ENCODE measurements at places on chromosomes 6 and 20.

DNA sequence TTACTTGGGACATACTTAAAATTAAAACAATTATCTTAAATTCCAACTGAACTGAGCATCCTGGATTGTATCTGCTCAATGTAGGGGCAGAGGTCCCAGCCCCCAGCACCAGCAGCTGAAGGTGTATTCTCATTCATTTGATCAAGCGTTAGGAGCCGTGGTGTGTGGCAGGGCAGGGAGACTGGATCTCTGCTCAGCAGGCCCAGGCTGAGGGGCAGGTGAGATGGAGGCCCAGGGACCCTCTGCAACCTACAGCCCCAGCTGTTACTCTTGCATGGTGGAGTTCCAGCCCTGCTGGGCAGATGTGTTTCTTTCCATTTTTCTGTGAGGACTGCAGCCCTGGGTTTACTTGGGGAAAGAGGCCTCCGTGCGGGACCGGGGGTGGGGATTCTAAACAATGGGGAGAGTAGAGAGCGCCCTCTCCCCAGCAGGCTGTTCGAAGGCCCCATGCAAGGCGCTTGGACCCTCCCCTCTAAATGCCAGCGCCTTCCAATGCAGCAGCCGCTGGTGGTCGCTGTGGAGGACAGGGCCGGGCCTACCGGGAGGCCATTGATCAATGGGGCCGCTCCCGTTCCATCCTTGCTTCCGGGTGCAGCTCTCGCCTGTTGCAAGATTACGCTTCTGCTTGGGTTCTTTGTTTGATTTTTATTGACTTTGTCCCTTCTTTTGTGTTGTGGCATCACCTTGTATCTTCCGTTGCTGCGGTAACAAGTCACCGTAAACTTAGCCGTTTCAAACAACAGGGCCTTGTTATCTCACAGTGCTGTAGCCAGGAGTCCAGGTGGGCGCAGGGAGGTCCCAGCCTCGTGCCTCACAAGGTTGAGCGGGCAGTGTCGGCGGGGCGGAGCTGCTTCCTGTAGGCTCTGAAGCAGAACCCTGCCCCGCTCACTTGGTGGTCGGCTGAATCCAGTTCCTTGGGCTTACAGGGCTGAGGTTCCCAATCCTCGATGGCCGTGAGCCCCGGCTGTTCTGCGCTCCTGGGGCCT is 134.8 kb upstream of the PHACTR3 start:
- no peak for DNase-seq

- DNase-seq, result no peak
Observed at GRCh38 chr6:165678429-165678828, 15.4 kb upstream of the PDE10A start.

- no peak for DNase-seq
Observed at GRCh38 chr6:15183979-15184378, 61.9 kb upstream of the JARID2 start.

- no peak for DNase-seq
Observed at GRCh38 chr20:32450484-32451061, 92.4 kb downstream of the ASXL1 start.

DNA sequence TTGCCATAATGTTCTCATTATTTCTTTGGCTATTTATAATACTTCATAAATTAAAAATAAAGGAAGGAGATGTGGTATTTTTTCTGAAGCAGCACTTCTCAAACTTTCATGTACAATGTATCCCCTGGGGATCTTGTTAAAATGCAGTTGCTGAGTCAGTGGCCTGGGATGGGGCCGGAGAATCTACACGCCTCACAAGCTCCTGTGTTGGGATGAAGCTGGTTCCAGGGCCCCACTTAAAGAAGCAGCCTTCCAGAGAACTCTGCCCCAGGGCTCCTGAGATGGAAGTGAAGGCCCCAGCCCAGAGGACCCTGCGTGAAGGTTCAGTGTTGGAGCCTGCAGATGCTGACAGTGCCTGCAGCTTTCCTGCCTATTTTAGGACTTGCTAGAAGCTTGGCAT is 40.1 kb upstream of the SLC23A2 start:
- DNase-seq, result no peak

DNA sequence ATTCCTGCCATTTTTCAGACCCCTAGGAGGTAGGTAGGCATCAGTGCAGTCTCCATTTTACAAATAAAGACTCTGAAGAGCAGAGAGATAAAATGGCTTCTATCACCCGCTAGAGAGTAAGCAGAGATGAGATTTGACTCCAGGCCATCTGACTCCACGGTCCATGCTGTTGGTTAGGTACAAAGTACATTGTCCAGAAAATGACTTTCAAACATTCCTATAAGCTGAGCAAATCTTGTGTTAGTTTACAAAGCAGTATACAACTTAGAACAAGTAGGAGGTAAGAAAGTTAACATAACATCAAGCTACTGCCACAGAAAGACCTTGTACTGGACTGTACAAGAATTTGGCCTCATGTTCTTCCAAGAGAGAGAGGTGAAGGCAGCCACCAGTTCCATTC is 14.9 kb downstream of the BTN1A1 start:
- peak; percentile 67 for DNase-seq

DNA sequence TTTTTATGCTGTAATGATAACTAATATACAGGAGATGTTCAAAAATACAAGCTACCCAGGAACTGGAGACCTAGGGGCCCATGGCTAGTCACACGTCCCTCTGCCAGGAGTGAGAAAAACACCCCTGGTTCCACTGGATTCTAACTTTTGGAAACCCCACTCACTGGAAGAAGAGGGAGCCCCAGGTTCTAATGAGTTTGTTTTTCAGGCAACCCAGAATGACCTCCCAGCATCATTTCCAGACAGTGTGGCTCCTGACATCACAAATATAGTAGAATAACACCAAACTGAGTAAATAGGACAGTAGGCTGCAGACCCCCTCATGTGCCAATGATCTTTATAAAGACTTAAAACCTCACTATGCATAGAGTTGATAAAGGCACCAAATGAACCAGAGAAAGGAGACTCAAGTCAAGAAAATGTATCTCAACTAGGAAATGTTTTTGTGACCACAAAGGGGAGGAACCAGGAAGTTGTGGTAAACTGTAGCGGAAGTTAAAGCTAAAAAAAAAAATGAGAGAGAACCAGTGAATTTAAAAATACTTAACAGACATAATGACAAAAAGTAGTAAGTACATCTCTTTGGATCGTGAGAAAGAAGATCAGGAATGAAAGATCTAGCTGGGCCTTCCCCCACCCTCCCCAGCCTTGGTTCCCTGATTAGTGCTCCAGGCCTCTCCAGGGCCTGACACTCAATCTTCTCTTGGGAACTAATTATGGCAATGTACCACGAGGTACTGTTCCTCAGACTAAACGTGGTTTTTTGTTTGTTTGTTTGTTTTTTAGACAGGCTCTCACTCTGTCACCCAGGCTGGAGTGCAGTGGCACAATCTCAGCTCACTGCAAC is 19.8 kb downstream of the HLA-E start:
- peak; percentile 66 for DNase-seq

- no peak for DNase-seq
Observed at GRCh38 chr6:162712694-162713093, 14.9 kb downstream of the PRKN start.

GRCh38 chr6:138545621-138545980 is 46.3 kb upstream of the NHSL1 start:
- peak; percentile 73 for DNase-seq

DNA sequence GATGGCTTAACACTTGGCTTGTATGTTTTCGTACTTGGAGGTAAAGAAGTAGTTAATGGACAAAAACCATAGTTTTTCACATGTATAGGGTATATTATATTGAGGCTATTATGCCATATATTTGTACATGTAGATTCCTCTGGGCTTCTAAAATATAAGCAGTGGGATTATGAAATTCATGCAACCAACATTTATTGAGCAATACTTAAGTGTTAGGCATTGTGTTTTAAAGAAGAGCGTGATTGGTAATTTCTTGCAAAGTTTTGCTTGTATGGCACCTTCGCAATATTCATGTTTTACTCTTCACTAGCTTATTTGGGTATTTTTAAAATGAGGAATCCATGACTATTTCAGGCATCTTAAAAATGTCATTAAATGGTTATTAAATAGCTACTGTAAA is 2.5 kb downstream of the TULP4 start:
- peak; percentile 17 for DNase-seq

DNA sequence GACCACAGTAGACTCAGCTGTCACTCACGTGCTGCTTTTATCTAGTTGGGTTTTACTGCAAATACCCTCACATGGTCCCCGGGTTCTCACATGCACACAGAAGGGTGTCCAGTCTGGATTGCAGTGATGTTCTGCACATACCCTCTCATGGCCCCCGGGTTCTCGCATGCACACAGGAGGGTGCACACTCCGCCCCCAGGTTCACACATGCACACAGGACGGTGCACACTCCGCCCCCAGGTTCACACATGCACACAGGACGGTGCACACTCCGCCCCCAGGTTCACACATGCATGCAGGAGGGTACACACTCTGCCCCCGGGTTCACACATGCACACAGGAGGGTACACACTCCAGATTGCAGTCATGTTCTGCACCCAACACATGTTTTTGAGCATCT is 224.3 kb downstream of the ERMARD start:
- no peak for DNase-seq

DNA sequence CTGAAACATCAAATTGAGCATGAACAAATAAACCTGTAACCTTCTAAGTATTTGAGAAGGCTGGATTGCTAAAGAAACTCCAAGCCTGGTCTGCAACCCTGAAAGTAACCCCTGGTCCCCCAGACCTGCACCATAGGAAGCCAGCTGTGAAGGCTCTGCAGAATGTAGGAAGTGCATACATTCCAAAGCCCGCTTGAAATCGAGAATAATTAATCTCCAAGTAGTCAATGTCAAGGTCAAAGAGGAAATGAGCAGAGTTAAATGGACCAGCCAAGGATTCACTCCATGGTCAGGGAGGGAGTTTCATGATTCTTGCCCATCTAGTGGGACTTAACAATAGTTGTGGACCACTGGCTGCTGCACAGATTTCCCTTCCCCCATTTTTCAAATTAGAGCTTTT is 107.6 kb upstream of the RNF24 start:
- DNase-seq, result no peak

DNA sequence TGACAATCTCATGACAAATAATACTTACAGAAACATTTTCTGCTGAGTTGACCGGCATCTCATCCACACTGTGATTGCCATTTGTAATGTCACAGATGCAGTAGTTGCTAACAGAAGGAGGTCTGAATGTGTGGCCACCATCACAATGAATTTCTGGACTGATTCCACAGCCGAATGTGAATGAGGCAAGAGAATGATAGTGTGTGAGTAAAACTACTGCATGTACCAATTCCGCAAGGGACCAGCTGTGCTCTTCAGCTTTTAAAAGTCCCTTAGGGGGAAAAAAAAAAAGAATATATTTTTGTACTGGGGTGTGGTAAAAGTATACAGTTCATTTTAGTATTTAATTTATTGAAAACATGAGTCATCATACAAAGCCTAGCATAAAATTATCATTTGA is 96.2 kb downstream of the SESN1 start:
- DNase-seq, result no peak

DNA sequence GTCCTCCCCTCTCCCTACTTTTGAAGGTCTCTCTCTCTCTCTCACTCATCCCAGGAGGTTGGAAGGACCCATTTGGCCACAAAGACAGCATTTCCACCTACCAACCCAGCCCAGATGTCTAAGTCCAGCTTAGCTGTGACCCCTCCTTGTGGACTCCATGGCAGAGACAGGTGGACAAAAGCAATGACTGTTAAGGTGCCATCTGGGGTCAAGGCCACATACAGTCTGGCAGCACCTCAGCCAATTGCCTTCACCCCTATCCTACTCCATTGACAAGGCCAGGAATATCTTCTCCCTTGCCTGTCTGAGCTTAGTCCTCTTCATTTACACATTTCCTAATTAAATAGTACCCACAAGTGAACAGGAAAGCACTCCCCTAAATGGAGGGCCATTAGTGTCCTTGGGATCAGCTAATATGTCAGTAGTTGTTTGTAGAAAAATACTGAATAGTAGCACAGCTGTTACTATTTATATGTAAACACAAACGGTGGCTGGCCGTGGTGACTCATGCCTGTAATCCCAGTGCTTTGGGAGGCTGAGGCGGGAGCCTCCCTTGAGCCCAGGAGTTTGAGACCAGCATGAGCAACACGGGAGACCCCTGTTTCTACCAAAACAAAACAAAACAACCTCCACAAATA is 28.8 kb downstream of the GCM1 start:
- DNase-seq, result peak; percentile 74

GRCh38 chr20:58772786-58773185 is 77.9 kb downstream of the GNAS-AS1 start:
- no peak for DNase-seq

GRCh38 chr20:48584391-48585060 is 243.3 kb downstream of the PREX1 start:
- DNase-seq, result no peak

- DNase-seq, result no peak
Observed at GRCh38 chr20:15375836-15376235, 1038.4 kb upstream of the FLRT3 start.

DNA sequence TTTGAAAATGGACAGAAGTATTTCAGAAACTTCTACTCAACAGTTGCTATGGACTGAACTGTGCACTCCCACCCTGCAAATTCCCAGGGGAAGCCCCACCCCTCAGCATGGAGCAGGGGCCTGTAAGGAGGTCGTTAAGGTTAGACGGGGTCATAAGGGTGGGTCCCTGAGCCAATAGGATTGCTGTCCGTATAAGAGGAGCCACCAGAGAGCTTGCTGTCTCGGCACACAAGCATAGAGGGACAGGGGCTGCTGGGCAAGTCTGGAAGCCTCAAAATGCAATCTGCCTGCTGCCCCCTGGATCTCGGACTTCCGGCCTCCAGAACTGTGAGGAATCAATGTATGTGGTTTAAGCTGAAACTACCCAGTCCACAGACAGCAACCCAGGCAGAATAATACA is 37.4 kb upstream of the AFDN start:
- no peak for DNase-seq

Measured in iris pigment epithelial cell (primary cell).